Omental fat pad (tissue), 4 donors: ENCODE measurements at places on chromosomes 4 and X. TPM values are rescaled to one million over a fixed set of nuclear protein-coding genes. Genes with fewer than 3 reads are reported as not detected.

GRCh38 chr4:8904041-8904501, 32.4 kb upstream of the HMX1 start:
- no peak for DNase-seq

DNA sequence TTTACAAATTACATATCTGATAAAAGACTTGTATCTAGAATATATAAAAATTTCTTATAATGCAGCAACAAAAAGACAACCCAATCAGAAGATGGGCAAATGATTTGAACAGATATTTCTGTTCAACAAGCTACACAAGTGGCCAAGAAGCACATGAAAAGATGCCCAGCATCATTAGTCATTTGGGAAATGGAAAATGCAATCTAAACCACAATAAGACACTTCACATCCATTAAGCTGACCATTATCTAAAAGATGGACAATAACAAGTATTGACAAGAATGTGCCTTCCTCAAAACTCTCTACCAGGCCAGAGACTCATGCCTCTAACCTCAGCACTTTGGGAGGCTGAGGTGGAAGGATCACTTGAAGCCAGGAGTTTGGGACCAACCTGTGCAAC, 53.9 kb downstream of the SPINK2 start:
- no peak for DNase-seq

DNA sequence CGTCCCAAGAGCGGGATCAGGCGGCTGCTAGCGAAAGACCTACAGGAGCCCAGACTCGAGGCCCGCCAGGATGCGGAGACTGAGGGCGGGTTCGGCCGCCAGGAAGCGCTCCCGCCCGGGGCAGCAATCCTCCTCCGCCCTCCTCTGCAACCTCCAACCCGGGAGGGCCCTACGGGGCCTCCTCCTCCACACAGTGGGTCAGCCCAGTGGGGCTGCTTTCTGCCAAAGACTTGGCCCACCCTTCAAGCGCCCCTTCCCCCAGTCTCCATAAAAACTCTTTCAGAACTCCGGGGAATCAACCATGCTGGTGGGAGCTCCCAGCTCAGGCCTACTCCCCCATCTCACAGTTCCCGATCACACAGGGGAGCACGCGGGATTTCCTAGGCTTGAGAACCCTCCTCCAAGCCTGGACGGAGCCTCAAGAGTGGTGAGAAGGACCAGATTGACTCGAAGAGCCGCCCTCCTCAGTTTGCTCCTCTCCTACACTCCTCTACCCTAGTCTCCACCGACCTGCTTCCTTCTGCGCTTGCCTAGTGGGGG, 77.5 kb downstream of the RLIM start:
- peak; percentile 25 for DNase-seq

DNA sequence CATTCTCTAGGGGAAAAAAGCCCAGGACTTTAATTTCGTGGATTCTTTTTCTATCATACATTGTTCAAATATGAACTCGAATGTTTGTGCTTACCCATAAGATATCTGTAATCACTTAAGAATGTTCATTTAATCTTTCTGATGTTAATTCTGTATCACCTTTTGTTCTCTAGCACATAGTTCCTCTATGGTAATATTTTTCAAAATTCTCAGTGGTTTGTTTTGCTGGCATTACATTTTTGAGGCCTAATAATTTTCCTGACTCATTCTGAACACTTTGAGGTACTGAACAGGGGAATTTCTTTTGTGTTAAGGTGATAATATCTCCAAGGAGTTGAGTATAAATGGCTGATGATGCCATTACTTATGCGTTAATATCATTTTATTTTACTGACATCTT, 490.7 kb upstream of the PITX2 start:
- DNase-seq = no peak

GRCh38 chr4:150983851-150984250, 31.2 kb downstream of the LRBA start:
- no peak for DNase-seq

- no peak for DNase-seq
These were observed 10.0 kb upstream of the TLR3 start for GRCh38 chr4:186058980-186059316.

DNA sequence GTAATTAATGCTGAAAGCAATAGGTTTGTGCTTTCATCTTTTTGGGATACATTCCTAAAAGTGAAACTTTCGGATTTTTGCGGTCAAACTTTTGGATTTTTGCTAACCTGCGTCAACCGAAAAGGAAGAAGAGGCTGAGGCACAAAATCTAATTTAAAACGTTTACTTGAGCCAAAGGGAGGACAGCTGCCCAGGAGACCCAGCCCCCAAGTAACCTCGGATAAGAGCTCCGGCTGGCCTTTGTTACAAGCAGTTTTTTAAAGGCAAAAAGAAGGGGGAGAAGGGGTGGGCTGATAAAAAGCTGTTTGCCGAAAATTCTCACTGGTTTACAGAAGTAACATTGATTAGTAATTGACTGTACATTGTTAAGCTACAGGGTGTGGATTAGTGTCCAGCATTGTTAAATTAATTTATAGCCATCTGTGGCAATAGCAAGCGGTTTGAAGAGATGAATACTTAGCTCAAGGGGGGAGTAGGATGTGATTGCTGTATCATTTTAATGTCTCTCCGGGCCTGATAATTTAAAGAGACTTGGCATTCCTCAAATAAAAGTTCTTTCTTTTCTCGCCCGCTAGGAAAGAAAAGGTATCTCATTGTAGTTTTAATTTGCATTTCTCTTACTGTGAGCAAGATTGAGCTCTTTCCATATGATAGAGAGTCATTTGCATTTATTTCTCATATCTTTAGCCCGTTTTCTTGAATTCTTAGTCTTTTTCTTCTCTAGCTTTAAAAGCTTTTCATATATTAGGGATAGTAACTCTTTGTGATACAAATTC, 59.1 kb upstream of the USP9X start:
- no peak for DNase-seq

GRCh38 chrX:46381630-46382029, 163.6 kb downstream of the ZNF674 start:
- no peak for DNase-seq

DNA sequence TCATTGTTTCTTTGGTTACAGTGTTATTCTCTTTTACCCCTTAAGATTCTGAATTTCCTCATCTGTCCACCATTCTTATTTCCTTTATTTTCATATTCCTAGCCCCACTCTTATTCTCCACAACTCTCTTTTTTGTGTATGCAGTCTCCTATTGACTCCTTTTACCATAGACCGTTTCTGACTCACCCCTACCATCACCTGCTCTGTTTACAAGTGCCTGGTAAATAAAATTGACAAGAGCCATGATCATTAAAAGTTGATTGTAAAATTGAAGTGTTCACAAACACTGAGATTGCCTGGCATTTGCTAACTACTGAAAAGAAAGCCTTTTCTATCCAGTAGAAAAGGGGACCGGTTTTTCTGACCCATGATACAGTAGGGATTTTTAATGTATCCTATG, 54.4 kb downstream of the MRPL1 start:
- DNase-seq = no peak

GRCh38 chrX:18654875-18655836, 16.8 kb downstream of the RS1 start:
- DNase-seq = no peak

DNA sequence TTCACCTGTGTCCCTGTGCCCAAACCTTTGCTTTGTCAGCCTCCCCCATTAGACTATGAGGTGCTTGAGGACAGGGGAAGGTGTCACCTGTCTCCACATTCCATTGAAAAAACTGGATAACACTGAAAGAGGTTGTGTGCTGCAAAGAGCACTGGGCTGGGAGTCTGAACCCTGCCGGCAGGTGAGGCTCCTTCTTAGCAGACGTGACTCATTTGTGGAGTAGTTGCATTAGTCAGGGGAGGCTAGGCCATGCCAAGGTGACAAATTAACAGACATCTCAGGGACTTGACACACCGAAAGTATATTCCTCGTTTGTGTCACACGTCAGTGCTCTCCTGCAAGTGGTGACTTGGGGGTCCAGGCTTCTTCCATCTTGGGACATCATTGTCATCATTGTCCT, 95.9 kb upstream of the STX18 start:
- no peak for DNase-seq

- DNase-seq = no peak
These were observed 521.7 kb downstream of the PPARGC1A start for GRCh38 chr4:23368081-23368697.

- no peak for DNase-seq
These were observed 15.4 kb downstream of the UTP3 start for GRCh38 chr4:70703619-70704214.

- DNase-seq = no peak
These were observed 81.1 kb upstream of the CT45A1 start for GRCh38 chrX:135632353-135632752.

- DNase-seq = no peak
These were observed 575.5 kb upstream of the NDST4 start for GRCh38 chr4:115688961-115689360.

DNA sequence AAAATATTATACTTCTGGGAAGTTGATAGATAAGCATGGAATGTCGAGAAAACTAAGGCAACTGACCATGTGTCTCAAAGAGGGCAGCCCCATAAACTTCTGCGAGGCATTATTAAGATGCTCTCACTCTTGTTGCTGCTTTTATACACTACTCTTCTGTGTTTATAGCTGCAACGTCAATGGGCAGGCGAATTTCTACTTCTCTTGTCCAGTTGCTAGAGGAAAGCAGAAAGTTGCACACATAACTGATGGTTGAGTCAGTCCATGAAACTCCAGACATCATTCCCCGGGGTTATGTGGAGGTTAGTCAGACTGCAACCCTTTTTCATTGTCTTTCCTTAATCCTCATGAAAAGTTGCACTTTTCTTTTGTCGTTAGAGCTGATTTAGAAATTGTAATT, 39.8 kb downstream of the VCX3B start:
- no peak for DNase-seq

- DNase-seq = no peak
These were observed 25.7 kb downstream of the SEL1L3 start for GRCh38 chr4:25837107-25837506.

DNA sequence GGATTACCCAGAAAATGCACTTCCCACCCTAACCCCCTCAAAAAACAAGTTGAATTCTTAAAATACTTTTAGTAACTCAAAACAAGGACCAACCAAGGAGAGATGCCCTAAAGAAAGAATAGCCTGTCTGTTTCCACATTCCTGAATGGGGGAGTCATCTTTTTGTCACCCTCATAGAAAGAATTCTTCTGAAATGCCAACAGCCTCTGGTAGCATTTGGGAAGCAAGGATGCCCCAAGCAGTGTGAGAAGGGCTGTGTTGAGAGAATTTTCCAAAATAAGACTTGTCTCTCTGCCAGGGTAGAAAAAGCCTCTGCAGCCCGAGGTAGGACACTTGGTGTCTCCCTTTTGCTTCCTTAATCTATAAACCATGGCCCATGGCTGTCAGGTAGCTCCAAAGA, 173.1 kb upstream of the VCX3A start:
- no peak for DNase-seq

GRCh38 chrX:15883540-15883863, 28.9 kb upstream of the AP1S2 start:
- no peak for DNase-seq

DNA sequence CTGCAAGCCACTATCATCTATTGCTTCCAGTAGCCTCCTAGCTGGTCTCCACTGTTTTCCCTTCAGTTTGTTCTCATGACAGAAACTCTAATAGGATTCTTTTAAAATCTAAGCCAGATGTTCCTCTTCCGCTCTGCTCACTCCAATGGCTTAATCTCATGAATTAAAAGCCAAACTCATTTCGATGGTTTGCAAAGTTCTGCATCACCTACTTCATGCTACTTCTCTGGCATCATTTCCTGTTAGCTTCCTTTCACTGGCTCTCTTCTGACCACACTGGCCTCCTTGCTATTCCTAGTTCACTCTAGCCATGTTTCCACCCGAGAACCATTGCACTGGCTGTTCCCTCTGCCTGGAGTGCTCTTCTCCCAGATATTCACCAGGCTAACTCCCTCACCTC, 102.0 kb upstream of the LSM6 start:
- no peak for DNase-seq

DNA sequence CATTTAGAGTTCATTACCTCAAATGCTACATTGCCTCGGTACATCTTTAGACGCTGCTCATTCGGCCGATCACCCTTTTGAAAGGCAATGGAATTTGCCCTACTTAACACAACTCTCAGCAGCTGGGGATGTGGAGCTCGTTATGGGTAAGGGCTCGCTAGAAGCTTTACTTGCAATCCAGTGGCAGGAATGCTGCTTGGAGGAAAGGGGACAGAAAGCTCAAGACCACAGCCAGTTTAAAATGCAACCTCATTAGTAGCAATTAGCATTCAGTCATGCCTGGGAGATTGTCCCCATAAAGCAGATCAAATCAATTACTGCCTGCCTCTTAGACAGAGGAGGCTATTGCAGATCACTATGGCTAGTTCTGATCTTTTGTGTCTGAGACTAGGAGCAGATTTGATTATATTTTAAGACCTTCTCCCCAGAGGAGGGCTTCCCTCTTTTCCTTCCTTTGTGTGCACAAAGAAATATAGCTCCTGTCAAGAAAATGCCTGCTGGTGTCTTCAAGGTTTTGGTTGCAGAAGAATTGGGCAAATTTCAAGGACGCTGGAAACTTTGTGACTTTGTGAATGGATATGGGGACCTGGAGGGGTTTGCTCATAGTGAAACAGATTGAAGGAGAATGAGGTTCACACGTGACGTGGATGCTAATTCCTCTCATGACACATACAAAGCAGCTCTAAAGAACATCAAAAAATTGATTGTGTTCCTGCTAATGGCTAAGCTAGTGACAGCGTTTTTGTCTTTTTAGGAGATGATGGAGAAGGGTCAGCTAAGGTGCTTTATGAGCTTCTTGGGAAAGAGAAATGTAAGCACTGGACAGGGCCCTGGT, 237.5 kb upstream of the GLRA2 start:
- no peak for DNase-seq

DNA sequence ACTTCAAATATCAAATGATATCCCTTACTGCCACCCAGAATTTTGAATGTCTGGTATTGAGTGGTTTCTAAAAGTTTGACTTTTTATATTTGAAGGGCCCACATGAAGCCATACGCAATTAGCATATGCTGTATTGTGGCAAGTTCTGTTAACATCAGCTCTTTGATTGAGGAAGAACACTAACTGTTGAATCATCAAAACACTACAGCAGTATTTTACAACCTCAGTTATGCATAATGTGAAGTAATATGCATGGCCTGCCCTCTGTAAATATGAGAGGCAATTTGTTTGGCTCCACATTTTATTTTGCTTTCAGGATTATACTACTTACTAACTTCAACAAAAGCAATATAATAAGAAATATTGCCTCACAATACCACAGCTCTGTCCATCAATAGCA, 62.2 kb upstream of the DMD start:
- DNase-seq = no peak

- no peak for DNase-seq
These were observed 5.4 kb downstream of the ALPK1 start for GRCh38 chr4:112302320-112303274.

Gene PABPC1L2B
- not detected for total RNA-seq

Gene CLCN5
- total RNA-seq = 7.7 TPM

Gene CYSLTR1
- 4.4 TPM for total RNA-seq

Gene NIPAL1
- 6.5 TPM for total RNA-seq

Gene FOXO4
- total RNA-seq = 23.0 TPM

Gene IDUA
- 15.5 TPM for total RNA-seq

Gene DUX4
- not detected for total RNA-seq

Gene CLIC2
- 61.8 TPM for total RNA-seq

Gene MAGEE1
- 0.95 TPM for total RNA-seq

Gene GASK1B
- 94.2 TPM for total RNA-seq
